NCI-H226 (cell line): ENCODE measurements at places on chromosomes 5 and 9.

DNA sequence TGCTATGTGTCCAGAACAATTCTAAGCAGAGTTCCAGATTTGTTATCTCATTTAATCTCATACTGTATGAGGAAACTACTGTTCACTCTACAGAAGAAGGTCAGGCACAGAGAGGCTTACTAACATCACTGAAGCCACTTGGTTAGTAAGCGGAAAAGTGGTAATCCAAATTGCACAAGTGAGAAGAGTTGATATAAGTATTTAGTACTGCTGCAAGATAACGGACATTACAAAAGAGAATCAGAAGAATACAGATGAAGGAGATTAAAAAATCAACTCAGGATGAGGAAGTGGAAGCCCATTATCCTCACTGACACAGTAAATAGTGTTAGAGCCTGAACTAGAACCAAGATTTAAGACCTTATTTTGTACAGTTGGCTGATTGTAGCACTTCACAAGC, 22.3 kb upstream of the TLR4 start:
- DNase-seq = no peak

GRCh38 chr9:95125652-95126051, 191.9 kb downstream of the FANCC start:
- no peak for DNase-seq

- no peak for DNase-seq
These were observed 2.9 kb downstream of the BARX1 start for GRCh38 chr9:93952119-93952783.

DNA sequence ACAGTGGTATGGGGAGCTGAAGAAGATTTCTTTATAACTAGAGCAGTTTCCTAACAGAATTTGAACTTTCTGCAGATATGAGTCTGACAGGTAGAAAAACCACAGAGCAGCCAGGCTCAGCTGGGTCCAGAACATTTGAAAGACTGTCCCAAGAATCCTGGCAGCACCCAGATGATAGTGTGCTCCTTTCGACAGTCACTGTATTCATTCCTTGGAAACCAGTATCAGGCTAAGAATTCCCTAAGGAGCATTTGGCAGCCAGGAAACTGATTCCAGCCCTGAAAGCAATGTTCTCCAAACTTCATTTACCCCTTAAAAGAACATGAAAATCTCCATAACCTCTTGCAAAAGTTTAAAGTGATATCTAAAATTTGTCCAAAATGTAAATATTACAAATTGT, 123.0 kb upstream of the MTAP start:
- DNase-seq = no peak

- DNase-seq = no peak
These were observed 16.1 kb upstream of the FRMD3 start for GRCh38 chr9:83554278-83554677.

DNA sequence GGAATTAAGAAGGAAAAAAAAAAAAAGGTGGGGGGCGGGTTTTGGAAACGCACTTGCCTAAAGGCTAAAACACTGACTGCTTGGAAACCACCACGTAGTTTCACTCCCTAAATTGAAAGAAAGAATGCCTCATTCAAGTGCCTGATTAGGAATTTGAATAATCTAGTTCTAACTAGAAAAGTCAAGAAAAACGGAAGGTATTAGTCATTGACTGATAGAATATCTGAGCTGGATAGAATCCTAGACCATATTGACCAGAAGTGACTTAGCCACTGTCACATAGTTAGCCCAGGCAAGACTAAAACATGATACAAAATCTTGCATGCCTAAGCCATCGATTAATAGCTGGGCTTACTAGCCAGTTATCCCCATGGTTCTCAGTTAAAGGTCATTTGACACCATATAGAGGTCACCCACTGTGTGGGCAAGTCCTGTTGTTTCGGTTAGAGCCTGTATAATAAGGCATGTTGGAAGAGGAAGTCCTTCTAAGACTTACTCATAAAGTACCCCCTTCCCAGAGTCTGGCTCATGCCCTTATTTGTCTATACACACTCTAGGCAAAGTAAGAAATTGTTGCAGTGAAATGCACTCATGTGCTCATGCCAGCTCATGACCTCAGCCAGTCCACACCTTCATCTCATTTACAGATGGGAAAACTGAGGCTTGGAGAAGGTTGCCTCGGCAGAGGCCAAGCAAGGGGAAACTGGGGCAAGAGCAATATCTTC, 40.2 kb downstream of the SH3RF2 start:
- DNase-seq = peak; percentile 78

- DNase-seq = no peak
These were observed 15.3 kb downstream of the MEF2C start for GRCh38 chr5:88867638-88868037.

DNA sequence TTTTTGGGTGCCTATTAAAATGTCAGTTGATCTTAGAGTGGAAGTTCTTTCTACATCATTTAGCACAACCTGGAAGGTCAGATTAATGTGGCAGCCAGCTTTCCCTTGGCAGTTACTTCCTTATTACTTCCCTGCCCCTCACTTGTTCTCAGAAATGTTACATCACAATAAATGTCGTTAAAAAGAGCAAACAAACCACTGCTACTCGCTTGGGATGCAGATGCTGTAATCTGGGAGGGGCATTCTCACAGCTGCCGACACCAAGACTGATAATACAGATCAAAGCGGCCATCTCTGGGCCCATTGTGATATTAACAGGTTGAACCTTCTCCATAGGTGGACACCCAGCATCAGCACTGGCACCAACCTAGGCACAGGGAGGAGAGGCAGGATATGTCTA, 29.3 kb downstream of the PLAC8L1 start:
- DNase-seq = no peak

DNA sequence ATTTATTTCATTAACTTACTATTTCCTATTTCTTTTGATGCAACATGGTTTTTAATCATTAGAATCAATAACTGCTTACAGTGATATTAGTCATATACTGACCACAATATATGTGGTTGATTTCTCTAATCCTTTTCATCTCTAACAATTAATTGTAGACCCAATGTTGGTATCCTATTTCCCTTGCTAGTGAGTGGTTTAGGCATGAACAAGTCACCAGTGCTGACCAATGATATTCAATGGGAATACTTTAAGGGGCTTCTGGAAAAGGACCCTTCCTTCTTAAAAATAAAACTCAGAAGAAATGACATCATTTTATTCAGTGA, 672.4 kb upstream of the GRAMD2B start:
- no peak for DNase-seq

DNA sequence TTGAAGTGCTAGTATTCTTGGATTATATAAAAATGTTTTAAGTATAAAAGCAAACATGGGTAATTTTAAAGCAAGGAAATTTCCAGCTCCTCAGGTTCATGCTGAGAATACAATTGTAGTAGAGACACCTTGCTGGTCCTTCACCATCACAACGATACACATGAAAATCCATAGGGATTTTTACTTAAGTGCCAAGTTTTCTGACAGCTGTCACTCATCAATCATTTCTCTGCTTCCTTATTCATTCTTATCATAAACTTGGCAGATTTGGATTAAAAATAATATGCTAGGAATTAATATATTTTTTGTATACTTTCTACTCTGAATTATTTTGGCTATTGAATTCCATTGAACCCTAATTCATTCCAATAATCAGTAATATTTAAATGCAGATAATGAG, 167.9 kb upstream of the PTGER4 start:
- DNase-seq = no peak
